ENCODE measurements at places on chromosomes 2 and 18. TPM values are rescaled to one million over a fixed set of nuclear protein-coding genes. Genes with fewer than 3 reads are reported as not detected.

DNA sequence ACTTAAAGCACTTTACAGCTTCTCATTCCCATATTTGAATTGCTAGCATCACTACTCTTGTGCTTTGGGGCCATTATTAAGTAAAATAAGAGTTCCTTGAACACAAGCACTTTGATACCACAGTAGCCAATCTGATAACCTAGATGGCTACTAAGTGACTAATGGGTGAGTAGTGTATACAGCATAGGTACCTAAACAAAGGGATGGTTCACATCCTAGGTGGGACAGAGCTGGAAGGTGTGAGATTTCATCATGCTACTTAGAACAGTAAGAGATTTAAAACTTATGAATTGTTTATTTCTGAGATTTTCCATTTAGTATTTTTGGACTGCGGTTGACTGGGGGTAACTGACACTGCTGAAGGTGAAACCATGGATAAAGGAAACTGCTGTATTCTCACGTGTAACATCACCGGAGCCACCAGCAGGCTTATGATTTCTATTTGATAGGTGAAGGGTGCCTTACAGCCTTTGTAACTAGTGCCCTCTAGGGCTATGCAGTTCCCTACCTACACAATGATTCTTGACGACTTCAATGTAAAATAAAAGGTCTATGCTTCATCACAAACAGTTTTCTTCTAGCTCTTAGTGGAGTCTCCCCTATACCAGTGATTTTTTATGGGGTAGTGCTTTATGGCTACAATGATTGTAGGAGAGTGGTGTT, 22.1 kb upstream of the CRIM1 start:
- no peak for DNase-seq

DNA sequence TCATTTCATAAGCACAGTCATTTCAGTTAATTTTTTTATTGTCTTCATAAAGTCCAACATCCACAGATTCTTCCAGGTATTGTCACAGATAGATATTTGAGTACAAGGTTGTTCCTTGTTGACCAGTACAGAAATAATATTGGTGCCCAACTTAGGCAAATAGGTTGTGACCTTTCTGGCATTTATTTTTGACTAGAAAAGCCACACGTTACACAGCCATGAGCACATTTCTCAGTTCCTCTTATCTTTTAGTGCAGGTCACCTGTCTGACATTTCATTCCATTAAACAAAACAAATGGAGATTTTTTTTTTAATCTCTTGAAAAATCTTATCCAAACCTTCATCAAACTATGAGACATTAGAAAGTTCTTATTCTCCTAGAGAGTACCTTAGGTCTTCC, 428.8 kb downstream of the ZNF521 start:
- no peak for DNase-seq

DNA sequence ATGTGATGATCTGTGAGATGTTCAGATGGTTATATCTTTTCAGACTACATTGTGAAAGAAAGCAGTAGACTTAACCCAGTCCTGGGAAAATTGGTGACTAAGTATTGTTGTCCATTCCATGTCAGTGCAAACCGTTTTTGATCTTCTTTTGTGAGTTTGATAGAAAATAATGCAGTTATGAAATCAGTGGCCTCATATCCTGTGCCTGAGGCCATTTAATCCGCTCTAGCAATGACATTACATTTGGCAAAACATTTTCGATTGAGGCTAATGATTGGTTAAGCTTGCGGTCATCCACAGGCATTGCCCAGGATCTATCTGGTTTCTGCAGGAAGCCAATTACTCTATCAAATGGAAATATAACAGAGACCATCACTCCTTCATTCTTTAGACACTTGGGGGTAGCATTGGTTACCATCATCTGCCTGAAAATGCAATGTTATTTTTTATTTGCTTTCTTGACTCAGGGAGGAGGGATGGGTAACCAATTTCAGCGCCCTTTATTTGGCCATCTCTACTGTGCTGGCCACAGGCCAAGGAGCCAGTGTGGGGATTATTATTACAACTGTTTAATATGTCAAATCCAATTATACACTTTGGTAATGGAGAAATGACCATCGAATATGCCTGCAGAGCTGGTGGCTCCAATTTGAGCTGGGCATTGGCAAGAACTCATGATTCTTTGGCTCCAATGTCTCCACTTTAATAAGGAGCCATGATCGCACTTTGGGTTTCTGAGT, 33.6 kb downstream of the TRIB2 start:
- DNase-seq: no peak

DNA sequence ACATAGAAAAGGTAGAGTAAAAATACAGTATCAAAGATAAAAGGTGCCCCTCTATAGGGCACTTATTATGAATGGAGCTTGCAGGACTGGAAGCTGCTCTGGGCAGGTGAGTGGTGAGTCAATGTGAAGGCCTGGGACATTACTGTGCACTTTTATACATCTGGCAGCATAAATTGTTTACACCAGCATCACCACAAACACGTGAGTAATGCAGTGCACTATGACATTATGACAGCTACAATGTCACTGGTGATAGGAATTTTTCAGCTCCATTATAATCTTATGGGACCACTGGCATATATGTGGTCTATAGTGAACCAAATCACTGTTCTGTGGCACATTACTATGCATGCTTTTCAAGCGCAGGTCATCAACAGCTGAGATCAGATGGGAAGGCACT, 48.1 kb downstream of the TPGS2 start:
- DNase-seq: no peak

- no peak for DNase-seq
Observed at GRCh38 chr2:10160203-10160955, 37.8 kb downstream of the RRM2 start.

GRCh38 chr2:195649629-195650190, 7.3 kb upstream of the SLC39A10 start:
- DNase-seq: no peak

DNA sequence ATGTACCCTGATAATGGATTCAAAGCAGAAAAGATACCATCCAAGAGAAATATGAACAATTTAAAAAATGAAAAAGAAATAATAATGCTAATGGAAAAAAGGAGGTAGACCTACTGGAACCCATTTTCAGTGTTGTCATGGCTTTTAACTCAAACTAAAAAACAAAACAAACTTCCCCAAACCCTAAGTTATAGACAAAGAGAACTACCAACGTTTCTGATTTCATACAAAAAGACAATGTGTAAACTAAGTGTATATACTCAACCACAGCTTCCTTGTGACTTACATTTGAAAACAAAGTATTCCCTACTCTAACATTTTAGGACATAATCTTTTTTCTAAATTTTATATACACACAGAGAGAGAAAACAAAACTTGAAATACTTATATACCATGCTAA, 45.9 kb downstream of the ACVR1 start:
- no peak for DNase-seq

DNA sequence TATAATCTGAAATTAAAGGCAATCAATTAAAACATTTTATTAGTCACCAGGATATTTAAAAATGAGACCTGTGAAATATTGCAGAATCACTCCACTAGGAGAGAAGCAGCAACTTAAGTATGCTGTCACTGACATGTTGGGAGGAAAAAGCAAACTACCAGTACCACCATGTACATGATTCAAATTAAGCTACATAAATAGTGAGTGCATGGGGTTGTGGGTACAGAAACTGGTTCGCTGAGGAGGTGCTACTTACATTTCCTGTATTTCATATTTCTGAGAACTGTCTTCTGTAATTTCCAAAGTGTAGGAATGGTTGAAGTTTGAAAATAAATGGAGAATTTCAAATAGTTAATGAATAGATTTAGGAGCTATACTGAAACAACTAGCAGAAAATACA, 7.9 kb upstream of the NR4A2 start:
- DNase-seq: no peak

DNA sequence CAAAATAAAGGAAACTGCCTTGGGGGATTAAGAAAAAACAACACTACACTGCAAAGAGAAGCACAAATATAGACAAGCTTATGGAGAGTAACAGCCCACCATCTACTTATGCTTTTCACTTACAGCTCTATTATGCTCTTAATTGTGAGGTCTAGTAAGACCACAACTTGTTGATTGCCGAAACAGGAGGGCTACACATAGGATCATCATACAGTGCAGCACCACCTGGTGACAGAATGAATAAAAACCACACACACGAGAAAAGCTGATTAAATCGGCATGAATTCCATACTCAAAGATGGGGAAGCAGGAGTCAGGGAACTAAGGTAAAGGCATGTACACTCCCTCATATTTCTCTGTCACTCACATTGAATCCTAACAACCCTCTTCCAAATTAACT, 259.2 kb downstream of the IKZF2 start:
- no peak for DNase-seq

DNA sequence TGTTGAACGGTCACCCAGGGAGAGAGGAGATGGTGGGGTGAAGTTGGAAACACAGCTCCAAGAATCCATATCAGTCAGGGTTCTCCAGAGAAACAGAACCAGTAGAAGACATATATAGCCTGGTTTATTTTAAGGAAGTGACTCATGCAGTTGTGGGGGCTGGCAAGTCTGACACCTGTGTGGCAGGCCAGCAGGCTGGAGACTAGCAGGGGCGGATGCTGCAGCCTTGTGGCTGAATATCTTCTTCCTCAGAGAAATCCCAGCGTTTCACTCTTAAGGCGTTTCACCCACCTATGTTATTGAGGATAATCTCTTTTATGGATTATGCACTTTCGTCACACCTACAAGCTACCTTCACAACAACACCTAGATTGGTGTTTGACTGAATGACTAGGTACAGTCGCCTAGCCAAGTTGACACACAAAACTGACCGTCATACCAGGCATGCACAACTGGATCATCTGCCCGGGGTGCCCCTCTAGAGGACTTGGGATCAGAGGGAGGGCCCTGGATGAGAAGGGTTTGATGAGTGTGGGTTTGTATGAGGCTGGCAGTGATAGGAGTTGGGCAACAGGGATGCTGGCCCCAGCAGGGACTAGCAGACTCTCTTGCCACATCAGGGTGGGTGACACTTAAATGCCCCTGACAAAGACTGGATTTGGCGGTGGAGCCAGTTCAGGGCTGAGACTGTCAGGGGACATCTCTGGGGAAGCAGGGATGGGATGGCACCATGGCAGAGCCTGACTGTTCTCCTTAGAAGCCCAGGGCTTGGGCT, 23.4 kb downstream of the MROH2A start:
- no peak for DNase-seq

GRCh38 chr18:24413148-24413547, 13.3 kb upstream of the IMPACT start:
- DNase-seq: no peak

- DNase-seq: no peak
Observed at GRCh38 chr2:23019476-23019875, 365.5 kb upstream of the KLHL29 start.

DNA sequence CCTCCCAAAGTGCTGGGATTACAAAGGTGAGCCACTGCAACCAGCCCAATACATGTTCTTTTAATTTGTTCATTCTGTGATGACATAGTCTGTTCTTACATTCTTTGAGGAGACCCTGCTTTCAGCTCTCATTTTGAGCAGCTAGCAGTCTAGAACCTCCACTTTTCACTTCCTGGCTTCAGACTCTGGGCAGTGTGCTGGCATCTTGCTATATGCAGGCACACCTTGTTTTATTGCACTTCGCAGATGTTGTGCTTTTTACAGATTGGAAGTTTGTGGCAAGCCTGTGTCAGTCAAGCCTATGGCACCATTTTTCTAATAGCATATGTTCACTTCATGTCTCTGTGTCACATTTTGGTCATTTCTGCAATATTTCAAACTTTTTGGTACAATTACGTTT, 72.4 kb downstream of the PRKCE start:
- DNase-seq: no peak

GRCh38 chr2:66698576-66699239, 263.8 kb downstream of the MEIS1 start:
- no peak for DNase-seq

DNA sequence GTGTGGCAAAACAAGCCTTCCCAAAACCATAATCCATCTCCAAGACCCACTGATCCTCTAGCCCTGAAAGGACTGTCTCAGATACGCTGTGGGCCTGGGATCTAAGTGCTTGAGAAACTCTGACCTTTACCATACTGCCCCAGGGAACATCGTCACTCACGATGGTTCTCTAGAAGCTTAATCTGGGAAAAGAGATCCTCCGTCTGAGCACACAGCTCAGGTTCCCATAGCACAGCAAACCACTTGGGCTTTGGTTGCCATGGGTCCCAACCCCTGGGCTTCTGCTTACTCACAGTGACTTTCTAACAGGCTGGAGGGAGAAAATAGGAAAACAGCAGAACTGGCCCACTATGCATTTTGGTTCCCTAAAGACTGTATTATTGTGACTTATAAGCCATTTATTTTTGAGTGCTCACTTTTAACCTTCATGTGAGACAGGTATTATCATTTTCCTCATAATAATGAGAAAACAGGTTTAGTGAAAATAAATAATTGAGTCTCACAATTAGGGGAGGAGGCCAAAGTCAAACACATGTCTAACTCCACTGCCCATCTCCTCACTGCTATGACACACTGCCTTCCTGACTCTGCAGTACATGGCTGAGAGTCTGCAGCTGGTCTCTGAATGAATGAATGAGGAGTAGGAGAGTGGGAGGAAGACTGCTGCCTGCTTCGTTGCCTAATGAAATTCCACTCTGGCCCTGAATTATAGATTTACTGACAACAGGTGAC, 46.7 kb downstream of the REEP1 start:
- no peak for DNase-seq

GRCh38 chr18:7941533-7941932, 374.4 kb downstream of the PTPRM start:
- DNase-seq: no peak

- DNase-seq: no peak
Observed at GRCh38 chr2:105248316-105249070, 7.0 kb downstream of the GPR45 start.

DNA sequence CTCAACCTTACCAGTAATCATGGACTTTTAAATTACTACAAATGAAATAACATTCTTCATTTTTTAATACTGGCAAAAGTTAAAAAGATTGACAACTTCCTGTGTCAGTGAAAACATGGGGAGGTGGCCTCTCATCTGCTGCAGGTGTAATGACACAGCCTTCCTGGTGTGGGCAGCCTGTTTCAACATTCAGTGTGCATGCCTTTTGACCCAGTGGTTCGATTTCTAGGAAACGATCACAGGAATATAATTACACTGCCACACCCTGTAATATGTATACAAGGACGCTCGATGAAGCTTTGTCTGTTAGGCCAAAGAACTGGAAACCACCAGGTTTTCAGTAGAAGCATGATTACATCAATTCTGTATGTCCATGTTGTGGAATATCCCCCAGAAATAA, 68.7 kb downstream of the MTHFD2 start:
- peak; percentile 43 for DNase-seq

DNA sequence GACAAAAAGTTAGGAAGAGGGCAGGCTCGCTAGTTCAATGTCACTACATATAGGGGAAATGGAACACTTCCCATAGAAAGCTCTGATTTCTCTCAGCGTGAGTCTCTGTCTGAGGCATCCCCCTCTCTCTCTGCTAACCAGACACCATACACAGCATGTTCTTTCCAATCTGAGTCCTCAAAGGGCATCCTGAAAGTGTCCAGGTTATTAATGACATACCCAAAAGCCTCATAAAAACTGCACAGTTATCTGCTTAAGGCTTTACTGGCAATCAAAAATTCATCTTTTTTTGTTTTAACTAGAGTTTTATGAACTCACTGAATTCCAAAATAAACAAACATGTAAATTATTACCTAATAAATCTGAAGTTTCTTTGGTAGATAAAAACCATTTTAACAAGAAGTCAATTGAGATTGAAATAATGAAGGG, 137.4 kb downstream of the AFF3 start:
- DNase-seq: no peak

AKAIN1 gene
- total RNA-seq: not detected

MYO7B gene
- 0.10 TPM for total RNA-seq

UXS1 gene
- 36.7 TPM for total RNA-seq

FAM124B gene
- total RNA-seq: 0.34 TPM

POMC gene
- 5.9 TPM for total RNA-seq

KLHL30 gene
- total RNA-seq: not detected

UPP2 gene
- total RNA-seq: not detected

MAP3K2 gene
- 66.1 TPM for total RNA-seq

LAMA1 gene
- not detected for total RNA-seq

MEIS1 gene
- total RNA-seq: not detected

Measured in activated T-helper 1 cell treated with anti-CD3 and anti-CD28 coated beads, Interleukin-12 subunit alpha, Interleukin-12 subunit beta, Interleukin-2, Interleukin-4 antibody, amounts not matched to agents 30 ng/mL and 10 ng/mL and 1 ng/mL, durations not matched to agents 14 hours and 24 hours and 36 hours (primary cell).